ENCODE measurements at places on chromosomes 2 and 18.

DNA sequence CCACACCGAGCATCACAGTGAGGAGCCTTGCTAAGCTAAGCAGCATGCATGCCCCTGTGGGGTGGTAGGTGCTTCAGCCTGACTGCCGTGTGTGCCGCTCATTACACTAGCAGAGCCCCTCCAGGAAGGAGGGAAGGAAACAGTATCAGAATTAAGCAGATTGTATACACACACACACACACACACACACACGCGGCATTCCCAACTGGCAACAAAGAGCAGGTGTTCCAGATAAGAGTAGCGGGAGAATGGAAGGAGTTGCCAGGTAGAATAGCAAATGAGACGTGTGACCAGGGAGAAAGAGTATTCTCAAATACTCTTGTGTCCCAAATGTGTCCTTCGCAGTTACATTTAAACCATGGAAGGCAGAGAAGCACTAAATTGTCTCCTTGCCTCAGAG lies 47.6 kb upstream of the TTC39C start:
- peak; percentile 68 for DNase-seq

GRCh38 chr2:57698392-57698791 lies 348.2 kb upstream of the VRK2 start:
- no peak for DNase-seq

DNA sequence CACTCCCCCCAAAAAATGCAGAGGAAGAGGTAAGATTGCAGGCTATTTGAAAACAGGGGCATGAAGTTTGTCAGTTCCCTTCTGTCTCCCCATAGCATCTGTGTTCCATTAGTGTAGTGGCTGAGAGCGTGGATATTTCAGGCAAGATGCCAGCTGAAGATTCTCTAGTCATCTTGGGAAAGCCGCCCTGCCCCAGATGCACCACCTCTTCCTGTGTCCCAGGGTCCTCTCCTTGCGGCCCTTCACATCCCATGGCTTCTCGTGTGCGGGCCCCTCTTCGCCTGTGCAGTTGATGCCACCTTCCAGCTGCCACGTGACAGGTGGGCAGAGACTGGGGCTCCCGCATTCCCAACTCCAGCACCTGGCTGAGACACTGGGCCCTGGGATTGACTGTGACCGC lies 16.1 kb downstream of the TMEM127 start:
- DNase-seq: no peak

DNA sequence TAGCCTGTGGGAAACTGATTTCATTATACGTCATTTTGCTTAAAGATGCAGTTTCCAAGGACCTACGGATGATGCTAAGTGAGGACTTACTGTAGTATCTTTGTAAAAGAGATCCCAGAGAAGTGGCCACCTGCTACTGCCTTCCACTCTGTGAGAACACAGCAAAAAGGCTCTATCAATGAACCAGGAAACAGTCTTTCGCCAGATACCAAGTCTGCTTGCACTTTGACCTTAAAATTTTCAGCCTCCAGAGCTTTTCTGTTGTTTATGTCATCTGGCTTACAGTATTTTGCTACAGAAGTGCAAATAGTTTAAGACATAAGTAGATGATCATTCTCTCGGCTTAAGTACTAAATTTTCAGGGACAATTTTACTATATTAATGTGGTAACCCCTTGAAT lies 847.9 kb upstream of the CHAC2 start:
- DNase-seq: no peak

DNA sequence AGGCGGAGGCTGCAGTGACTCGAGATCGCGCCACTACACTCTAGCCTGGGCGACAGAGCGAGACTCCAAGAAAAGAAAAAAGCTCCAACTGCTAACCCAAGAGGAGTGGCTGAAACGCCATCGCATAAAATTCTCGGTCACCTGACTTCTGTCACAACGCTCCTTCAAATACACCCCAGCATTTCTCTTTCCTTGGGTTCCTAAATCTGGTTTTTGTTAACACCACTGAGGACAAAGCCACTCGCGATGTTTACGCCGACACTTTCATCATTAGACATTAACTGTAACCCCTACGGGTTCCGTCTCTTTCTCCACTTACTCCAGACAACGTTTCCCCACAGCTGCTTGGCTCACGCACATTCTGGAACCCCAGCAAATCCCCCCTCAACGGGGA lies 679 bp downstream of the CLK1 start:
- peak; percentile 80 for DNase-seq

- DNase-seq: peak; percentile 15
Measured at GRCh38 chr2:142130111-142131009, 456 bp downstream of the LRP1B start.

DNA sequence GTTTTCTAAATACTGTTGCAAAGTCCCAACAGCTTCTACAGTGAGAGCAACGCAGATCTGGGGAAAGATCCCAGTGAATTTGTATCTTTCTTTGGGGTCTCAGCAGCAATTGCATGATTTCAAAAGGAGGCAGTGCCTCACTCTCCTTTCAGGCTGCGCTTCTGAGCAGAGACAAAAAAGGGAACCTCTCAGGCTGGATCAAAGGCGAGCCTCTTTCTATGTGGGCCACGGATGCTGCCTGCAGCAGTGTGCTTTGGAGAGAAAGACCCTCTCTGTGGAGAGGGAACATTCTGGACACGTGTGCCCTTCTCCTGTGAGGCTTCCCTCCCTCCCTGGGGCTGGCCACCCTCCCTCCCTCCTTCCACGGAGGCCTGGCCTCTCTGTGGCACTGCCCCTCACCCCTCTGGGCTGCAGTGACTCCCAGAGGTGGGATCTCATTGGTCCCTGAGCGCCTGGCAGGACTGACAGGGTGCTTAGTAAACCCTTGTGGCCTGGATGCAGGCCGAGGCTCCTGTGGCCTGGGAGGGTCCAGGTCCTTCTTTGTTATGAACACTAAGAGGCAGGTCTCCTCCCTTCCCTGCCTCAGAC lies 21.6 kb upstream of the PDIA6 start:
- no peak for DNase-seq

GRCh38 chr18:44125446-44125845 lies 555.2 kb upstream of the SETBP1 start:
- DNase-seq: no peak

DNA sequence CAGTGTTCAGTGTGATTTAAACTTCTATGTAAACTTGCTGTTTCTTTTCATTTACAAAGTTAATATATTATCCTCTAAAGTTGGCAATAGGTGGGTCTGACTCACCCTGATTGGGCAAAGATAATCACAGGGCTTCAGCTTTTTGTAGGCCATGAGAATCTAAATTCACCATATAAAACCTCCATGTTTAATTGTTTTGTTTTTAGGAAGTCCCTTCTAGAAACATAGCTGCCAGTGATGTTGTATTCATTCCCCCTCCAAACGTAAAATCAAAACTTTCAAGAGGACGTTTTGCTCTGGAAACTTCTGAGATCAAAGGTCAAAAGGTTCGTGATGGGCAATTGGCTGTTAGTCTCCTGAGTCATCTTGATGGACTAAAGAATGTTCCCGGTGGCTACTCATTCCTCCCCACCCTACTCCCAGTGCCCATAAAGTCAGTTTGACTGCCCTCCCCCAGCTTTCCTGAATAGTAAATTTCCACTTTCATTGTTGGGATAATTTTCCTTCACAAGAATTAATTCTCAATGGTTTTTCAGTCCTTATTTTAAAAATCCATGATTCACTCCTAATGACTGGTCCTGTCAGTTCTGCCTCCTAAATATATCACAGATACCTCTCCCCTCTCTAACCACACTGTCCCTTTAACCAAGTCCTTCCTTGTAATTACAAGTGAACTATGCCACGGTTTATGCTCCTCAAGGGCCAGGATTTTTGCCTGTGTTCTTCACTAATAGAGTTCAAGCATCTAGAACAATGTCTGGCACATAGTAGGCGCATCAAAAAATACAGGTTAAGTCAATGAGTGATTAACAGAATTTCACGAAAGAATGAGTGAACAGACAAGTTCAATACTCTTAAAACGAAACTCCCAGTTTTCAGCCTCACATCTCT lies 164.4 kb upstream of the VRK2 start:
- no peak for DNase-seq

- DNase-seq: no peak
Measured at GRCh38 chr2:195562570-195563566, 94.2 kb upstream of the SLC39A10 start.

DNA sequence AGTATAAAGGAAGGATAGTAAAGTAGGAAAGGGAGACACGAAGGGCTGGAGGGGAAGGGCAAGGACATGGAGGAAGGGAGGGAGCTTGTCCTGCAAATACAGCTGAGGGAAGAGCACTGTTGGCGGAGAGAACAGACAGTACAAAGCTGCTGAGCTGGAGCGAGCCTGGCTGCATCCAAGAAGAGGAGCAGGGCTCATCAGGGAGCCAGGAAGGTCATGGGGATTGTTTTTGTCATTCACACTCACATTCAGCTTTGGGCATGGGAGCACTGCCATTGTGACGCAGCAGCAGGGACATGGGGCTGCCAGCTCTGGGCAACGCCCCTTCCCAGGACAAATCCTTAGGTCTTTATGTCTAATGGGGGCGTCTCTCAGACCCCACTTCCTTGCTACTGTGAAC lies 125.1 kb downstream of the COPS8 start:
- DNase-seq: no peak

DNA sequence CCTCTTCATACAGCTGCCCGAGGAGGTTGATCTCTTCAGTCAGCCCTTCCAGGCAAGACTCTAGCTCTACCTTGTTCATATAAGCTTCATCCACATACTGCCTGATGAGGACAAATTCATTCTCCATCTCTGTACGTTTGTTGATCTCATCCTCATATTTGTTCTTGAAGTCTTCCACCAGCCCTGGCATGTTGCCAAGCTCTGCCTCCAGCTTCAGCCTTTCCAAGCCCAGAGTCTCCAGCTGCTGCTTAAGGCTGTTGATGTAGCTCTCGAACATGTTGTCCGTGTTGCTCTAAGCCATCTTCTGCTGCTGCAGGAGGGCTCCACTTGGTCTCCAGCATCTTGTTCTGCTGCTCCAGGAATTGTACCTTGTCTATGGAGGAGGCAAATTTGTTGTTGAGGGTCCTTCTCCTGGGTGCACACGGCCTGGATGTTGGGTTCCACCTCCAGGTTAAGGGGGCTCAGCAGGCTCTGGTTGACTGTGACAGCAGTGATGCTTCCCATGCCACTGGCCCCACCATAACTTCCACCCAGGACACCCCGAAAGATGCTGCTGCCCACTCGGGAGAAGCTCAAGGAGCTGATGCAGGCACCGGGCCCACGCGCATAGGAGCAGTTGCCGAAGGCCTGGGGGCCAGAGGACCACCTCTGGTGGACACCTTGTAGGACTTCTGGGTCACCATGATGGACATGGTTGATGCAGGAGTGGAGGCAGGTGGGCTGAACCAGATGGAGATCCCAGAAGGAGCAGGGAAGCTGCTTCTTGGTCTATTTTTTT lies 30.3 kb downstream of the ICA1L start:
- no peak for DNase-seq

- DNase-seq: no peak
Measured at GRCh38 chr2:223589901-223590300, 12.3 kb downstream of the SCG2 start.

DNA sequence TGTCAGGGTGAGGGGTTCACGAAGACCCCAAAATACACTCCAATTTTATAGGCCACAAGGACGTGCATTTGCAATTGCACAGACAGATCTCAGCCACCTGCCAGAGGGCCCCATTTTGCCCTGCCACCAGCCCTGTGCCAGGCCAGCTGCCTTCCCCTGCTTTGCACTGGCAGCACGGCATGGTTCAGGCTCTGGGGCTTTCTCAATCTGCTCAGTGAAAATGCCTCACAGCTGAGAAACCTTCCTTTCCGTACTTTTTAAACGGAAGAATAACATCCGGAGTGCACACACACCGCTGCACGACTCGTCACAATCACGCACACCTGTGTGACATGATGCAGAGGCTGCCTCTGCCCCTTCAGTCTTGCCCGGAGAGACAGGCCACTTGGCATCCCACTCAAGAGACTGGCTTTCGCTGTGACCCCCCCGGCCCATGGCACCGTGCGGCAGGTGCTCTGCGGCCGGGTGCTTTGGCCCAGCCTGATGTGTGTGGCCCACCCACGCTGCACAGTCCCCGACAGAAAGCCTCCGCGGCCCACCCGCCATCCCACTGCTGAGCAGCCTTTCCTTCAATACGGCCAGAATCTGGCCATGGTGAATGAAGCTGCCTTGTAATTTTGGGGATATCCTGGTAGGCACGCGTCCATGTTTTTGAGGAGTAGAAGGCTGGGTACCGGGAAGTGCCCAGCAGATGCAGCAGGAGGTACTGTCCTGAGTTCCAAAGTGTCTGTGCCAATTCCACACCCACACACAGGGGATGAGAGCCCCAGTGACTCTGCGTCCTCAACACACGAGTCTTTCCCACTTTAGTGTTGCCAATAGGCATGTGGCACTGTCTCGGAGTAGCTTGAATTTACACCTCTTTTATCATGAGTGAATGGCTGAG lies 88.8 kb downstream of the USP40 start:
- no peak for DNase-seq

GRCh38 chr18:51053814-51054213 lies 23.8 kb downstream of the SMAD4 start:
- no peak for DNase-seq

- DNase-seq: no peak
Measured at GRCh38 chr2:190537765-190538164, 3.2 kb upstream of the NEMP2 start.

- DNase-seq: no peak
Measured at GRCh38 chr2:15421753-15422152, 139.4 kb downstream of the NBAS start.

DNA sequence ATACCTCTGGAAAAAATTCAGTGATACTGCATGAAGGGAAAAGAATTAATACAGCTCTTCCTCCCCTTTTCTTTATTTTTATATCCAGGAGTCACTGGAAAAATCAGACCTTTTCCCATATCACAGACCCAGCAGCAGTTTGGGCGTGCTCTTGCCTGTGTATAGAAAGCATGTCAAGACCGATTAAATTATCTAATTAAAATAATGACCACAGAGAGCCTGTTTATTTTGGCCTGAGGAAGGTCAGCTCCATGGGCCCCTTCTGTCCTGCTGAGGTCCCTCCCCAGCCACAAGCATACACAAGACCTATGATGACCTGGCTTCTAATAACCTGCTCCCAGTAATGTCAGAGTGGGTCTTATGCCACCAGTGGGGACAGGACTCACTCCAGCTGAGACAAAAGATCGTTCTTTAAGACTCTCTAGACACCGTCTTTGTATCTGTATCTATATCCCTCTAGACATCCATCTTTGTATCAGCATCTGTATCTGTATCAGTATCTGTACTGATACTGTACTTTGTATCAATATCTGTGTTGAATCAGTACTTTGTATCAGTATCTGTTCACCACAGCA lies 147.8 kb downstream of the VAPA start:
- DNase-seq: no peak

DNA sequence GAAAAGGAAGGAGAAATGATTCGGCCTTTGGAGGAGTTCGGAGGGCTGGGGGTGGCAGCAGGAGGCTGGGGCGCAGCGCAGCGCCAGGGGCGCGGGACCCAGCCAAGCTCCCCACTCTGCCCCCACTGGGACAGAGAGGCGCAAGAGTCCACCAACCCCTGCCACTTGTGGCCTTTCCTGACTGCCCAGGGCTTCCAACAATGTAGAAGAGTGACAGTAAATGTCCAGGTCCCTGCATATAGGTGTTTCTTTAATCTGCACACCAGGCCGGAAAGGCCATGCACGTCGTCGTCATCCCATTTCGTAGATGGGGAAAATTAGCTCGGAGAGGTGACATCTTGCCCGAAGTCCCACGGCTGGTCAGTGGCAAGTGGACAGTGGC lies 96.6 kb downstream of the INHBB start:
- DNase-seq: no peak

- DNase-seq: no peak
Measured at GRCh38 chr2:200477667-200478131, 32.2 kb downstream of the KCTD18 start.

GRCh38 chr2:176789751-176790150 lies 422.8 kb upstream of the HNRNPA3 start:
- DNase-seq: no peak
